HFFc6 (cell line): ENCODE measurements at places on chromosomes 3 and 15.

DNA sequence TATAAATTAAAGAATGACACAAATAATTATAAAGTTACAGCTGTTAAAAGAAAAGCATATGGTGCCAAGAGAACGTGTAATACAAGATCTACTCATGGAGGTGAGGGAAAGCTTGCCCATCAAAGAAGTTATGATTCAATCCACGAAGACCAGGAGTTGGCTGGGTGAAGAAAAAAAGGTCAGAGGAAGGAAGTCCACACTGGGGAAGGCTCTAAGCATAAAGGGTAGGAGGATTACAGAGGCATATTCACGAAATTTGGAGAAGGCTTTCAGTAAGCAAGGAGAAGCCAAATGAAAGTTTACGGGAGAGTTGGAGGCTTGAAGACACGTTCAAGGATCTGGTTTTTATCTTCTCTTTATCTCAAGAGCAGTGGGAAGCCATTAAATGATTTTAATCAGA is 1.8 kb upstream of the TGFBR2 start:
- H3K27me3 ChIP-seq: peaks cover 3% of the 10 kb centered on the region; the same call in 1 of the 2 replicates
- no peak for DNase-seq
- peak overlapping the region; percentile 13; the same call in 1 of the 2 replicates for H3K27ac ChIP-seq
- H3K4me1 ChIP-seq: peaks cover 45% of the 10 kb centered on the region
- H3K36me3 ChIP-seq: peaks cover 19% of the 10 kb centered on the region

- peaks cover 9% of the 10 kb centered on the region for H3K27me3 ChIP-seq
- H3K27ac ChIP-seq: no peak overlapping the region
- no peaks in the 10 kb centered on the region for H3K4me1 ChIP-seq
- no peak for DNase-seq
- H3K4me3 ChIP-seq: no peak overlapping the region
Measured at GRCh38 chr3:30855400-30856292, 38.8 kb downstream of the GADL1 start.

- H3K27me3 ChIP-seq: peaks cover 14% of the 10 kb centered on the region
- no peak for DNase-seq
- no peak overlapping the region for H3K27ac ChIP-seq
- no peaks in the 10 kb centered on the region for H3K4me1 ChIP-seq
Measured at GRCh38 chr15:73326157-73326556, 42.6 kb downstream of the HCN4 start.

DNA sequence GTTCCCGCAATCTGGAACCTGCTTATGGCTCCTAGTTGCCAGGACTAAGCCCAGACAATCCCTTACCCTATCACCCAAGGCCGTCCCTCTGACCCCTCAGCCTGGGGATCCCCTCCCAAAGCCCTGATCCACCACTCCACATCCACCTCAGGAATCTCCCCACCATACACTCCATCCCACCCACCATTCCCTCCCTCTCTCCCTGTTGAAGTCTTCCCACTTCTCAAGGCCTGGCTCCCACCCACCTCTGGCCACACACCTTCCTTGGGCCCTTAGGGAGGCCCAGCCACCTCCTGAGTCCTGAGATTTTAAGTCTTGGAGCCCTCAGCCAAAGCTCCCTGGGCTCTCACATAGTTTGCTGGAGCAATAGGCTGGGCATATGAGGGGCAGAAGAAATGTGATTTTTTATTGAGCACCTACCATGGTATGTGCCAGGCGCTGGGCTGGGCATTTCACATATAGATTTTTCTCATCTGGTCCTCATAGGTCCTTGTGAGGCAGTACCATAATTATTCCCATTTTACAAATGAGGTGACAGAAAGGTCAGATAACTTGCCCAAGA is 48.1 kb downstream of the HCN4 start:
- H3K36me3 ChIP-seq: no peaks in the 10 kb centered on the region
- H3K4me3 ChIP-seq: no peak overlapping the region
- DNase-seq: no peak
- no peak overlapping the region for H3K27ac ChIP-seq
- H3K4me1 ChIP-seq: no peaks in the 10 kb centered on the region

DNA sequence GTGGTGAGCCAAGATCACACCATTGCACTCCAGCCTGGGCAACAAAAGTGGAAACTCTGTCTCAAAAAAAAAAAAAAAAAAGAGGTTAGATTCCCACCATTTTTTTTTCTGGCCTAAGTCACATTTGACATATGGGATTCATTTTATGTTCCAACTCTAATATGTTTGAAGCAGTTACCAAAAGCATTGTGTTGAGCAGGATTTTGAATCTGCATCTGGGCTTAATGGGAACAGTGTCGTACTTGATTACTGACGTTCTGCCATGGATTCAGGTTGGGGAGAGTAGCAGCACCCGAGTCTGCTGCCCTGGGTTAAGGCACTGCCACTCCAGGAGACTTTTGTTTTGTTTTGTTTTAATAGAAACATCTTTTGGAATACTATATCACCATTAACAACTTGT is 348.7 kb upstream of the TBL1XR1 start:
- no peak overlapping the region for H3K4me3 ChIP-seq
- H3K4me1 ChIP-seq: no peaks in the 10 kb centered on the region
- H3K27ac ChIP-seq: no peak overlapping the region
- no peak for DNase-seq
- H3K36me3 ChIP-seq: no peaks in the 10 kb centered on the region

DNA sequence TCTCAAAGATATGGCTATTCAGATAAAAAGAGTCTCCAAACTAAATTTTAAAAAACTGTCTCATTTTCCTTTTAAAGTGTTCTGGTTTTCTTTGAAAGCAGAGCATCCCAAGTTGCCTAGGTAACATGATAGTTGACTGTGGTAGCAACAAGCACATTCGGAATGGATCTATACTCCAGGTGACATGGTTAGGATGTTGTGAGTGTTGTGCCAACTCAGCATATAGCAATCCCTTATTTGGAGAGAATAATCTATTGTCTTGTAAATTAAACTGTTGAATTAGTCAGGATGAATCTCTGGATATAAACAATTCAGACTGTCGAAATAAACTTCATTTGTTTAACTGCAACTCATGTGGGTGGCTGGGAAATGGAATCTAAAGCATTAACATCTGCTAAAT is 418.6 kb downstream of the TUSC7 start:
- H3K36me3 ChIP-seq: no peaks in the 10 kb centered on the region
- H3K27ac ChIP-seq: no peak overlapping the region
- H3K27me3 ChIP-seq: no peaks in the 10 kb centered on the region
- H3K4me1 ChIP-seq: no peaks in the 10 kb centered on the region
- no peak overlapping the region for H3K4me3 ChIP-seq

DNA sequence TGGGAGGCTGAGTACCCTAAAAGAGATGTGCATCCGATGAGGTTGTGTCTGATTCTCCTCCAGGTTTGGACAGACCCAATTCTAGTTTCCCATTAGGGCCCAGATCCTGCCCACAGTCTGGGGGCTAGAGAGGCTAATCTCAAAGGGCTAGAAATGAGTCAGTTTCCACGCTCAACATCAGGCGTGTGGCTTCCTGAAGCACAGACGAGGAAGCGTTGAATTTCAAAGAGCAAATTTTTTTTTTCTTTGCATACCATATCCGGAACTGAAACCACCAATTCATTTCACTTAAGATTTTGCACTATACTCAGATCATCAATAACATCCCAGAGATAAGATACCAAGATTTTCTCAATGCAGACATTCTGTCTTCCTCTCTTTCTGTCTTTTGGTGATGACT is 173.8 kb upstream of the BCL6 start:
- H3K27ac ChIP-seq: no peak overlapping the region
- no peaks in the 10 kb centered on the region for H3K36me3 ChIP-seq
- H3K27me3 ChIP-seq: no peaks in the 10 kb centered on the region; the same call in none of the 2 replicates
- DNase-seq: no peak

DNA sequence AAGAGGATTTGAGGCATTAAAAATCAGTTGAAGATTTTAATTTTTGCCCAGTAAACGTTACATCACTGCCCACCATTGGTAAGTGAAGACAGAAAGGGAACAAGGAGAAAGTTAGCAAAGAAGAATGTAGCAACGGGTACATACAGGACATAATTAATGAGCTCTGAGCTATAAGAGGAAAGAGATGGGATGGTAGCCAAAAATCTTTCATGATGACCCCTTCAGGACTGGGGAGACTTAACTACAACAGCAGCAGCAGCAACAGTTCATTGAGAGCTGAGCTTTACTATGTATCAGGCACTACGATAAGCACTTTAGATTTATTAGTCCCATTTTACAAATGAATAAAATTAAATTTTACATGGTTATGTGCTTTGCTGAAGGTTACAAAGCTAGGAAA is 18.4 kb downstream of the EMC4 start:
- no peaks in the 10 kb centered on the region for H3K27me3 ChIP-seq
- H3K27ac ChIP-seq: no peak overlapping the region
